ENCODE measurements at places on chromosomes 4 and X.

DNA sequence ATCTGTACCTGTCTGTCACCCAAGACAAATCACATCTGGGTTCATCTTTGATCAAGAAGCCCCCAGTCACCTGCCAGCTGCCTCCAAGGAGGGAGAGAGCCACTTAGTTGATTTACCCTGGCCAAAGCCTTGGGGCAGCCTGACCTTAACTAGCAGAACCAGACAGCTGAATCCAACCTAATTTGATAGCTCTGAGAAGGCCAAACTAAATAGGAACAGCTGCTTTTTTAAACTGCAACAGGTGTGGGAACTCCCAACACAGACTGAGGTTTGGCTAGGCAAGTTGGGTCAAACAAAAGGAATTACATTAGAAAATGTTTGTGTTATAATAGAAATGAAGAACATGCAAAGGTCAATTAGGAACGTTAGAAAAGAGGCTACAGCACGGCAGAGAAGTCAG lies 375.7 kb downstream of the NLGN4X start:
- no peak for DNase-seq

DNA sequence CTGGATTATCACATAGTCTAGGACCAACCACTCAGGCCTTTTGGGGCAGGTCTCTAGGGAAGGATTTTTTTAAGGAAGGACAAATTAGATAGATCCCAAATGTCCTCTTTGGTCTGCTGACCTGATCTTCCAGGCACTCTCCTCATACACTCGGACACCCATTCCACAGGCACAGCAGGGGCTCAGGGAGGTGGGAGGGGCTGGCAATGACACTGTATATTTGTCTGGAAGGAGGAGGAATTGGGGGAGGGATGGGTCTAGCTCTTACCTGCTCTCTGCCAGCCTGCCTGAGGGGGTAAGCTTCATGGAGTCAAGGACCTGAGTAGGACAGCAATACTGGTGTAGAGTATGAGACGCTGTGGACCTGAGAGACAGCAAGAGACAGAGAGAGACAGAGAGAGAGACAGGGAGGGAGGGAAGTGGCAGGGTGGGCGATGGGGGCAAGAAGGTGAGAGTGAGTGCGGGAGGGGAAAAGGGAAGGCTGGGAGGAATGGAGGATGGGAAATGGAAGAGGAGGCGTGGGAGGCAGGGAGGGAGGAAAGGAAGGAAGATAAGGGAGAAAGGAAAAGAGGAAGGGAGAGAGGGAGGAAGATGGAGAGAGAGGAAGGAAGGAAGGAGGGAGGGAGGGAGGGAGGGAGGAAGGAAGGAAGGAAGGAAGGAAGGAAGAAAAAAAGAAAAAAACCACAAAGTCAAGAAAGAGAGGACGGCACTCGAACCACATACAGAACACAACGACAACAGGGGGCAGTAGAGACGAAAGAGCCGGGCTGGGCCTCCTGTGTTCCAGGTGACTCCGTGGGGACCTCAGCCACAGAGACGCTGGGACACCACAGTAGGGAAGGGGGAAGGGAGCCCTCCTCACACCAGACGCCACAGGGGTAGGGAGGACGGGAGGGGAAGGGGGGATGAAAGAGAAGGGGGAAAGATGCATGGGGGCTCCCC lies 1.8 kb downstream of the IQSEC2 start:
- DNase-seq, result no peak

GRCh38 chr4:47032405-47033106 lies 1.2 kb downstream of the GABRB1 start:
- no peak for DNase-seq

DNA sequence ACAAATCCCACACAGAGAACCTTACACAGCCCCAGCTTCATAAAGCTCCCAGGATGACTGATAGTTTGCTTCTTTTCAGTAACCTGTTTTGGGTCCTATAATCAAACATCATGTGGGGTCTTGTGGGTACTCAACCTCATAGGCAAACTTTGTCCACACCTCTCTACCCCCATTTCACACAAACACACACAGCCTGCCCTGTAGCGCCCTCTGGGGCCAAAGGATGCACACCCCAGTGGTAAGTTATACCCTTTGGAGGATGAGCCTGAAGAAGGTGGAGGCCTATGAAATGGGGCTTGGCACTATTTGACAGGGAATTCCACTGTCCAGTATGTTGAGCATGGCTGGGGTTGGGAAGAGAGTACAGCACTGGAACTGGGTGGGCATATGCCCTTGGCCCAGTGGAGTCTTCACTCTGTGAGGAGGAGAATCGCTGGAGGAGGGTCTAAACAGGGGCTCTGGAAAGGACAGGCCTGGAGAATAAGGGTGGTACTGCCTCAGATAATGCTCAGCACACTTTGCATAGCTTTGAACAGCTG lies 30.5 kb upstream of the COL25A1 start:
- DNase-seq, result no peak

GRCh38 chr4:1336088-1336491 lies 10.9 kb upstream of the UVSSA start:
- no peak for DNase-seq

GRCh38 chr4:188971125-188971524 lies 831.9 kb downstream of the TRIML1 start:
- no peak for DNase-seq

GRCh38 chr4:188688956-188689355 lies 549.7 kb downstream of the TRIML1 start:
- DNase-seq, result no peak

- no peak for DNase-seq
Measured at GRCh38 chr4:99845708-99846469, 29.3 kb downstream of the DAPP1 start.

DNA sequence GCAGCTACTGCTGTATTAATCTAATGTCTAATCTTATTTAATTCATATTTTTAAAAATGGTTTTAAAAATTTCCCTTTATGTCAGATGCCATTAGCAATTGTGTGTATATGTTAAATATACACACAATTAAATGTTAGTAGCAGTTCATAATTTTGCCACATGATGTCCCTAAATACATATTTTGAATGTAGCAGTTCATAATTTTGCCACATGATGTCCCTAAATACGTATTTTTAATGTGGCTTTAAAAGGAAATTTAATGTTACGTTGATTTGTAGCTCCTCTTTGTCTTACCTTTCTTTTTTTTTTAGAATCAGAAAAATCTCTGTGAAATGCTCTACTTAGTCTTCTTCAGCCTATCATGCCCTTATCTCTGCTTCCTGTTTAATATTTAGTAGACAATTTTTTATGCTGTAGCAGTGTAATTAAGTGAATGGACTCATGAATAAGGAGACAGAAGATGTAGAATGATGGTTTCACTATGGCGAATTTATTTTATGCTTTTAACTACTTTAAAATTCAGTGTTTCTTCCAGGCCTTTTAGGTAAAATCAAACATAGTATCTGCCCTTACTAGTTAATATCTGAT lies 26.1 kb downstream of the RBM46 start:
- peak; percentile 14 for DNase-seq

DNA sequence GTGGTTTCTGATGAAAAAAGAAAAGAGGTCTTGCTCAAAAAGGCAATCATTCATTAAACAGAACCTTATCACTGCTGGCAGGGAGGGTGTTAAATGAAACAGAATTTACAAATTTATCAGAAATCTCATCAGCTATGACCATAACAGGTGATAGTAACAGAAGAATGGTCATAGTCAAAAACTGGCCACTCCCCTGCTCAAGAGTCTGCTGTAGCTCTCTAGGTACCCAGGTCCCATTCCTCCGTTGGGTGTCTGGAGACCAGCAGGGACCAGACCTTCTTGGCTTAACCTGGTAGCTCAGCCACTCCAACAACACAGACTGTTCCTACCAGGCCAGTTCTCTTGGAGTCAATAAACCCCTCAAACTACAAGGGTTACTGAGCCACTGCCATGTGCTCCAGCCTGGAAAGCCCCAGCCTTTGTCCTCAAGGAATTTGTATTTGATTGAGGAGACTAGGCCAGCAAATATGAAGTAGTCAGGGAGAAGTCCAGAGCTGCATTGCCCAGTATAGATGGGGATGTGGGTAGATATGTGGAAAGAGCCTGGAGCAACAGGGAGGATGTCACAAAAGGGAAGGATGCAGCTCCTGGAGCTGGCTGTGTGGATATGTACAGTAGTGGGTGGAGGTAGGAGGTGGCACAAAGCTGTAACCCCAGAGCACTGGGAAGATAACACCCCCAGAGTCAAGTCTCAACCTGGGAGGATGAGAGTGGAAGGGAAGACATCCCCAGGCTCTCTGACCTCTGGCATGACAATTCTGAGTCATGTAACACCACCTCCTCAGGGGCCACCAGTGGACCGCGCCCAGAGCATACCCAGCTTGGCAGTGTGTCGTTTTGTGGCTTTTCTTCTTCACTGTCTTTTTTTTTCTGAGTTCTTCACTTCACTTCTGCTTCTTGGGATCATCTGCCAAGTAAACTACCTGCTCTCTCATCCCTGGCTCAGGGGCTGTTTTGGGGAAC lies 21.9 kb downstream of the RASL11B start:
- no peak for DNase-seq

DNA sequence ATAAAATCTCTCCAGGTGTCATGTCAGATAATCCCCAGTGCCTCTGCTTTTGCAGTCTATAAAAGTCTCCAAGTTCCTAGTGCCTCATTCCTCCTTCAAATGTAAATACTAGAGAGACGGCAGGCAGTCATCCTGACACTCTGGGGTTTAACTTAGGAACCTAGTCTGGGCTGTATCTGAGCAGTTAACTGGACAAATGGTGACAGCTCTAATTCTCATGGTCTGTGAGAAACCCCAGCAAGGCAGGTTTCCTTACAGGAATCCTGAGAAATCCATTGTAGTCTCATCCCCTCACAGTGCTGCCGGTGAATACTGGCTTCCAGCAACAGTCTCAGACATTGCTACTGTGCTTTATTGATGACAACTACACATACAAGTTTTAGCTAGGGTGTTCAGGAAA lies 246.8 kb downstream of the SNCA start:
- DNase-seq, result no peak

DNA sequence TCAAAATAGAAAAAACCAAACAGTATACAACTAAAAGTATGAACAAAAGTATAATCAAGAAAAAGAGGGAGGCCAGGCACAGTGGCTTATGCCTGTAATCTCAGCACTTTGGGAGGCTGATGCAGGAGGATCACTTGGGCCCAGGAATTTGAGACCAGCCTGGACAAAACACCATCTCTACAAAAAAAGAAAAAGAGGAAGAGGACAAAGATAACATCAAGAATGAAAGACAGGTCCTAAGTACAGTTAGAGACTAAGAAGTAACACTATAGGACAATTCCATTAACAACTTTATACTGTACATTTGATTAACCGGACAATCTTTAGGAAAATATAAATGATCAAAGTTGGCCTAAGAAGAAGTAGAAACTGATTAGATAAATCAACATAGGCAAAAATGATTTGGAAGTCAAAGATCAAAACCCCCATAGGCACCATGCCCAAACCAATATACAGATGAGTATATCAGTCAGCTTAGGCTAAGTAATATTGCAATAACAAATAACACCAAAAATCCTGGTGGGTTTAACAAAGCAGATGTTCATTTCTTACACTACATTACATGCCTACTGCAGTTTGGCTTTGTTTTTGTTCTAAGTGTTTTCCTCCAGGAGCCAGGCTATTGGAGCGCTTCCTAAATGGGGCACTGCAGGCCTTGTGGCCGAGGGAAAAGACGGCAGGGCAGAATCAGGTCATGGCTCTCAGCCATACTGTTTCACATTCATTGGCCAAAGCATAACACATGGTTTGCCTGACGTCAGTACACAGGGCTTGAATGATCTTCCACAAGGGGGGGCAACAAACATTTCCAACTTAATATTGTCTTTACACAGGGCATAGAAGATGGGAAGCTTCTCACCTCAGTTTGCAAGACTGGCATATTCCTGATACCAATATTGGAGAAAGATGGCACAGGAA lies 42.2 kb upstream of the HGFAC start:
- DNase-seq, result no peak

DNA sequence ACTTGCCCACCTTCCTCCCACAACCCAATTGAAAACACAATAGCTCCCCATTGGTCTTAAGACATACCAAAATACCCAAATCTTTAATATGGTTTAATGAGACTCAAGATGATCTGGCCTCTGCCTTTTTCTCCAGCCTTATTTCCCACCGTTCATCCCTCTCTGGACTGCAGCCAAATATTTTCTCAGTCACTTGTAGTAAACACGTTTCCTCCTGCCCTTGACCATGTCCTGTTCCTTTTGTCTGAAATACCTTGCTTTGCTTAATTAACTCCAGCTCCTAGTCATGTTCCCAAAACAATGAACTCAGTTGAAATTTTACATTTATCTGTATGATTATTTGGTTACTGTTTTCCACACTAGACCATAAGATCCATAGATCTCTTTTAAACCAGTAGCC lies 8.4 kb upstream of the NUP54 start:
- no peak for DNase-seq

GRCh38 chr4:100288811-100289529 lies 98.7 kb upstream of the DDIT4L start:
- peak; percentile 11 for DNase-seq

DNA sequence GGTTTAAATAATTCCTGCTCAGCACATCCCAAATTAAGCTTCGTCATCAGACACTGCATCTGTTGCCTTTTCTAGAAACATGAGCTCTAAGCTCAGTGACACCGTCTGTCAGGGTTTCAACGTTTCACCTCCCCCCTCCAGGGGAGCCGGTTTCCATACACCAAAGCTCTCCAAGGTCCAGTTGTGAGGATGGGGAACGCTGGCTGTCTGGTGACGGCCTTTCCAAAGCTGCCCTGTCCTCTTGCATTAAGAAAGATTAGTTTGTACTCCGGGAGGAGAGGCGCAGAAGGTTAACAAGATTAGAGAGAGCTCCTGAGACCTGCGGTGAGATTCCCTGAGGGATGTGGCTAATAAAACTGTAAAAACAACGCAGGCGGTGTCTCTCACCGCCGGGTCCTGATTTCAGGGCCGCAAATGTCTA lies 43.2 kb downstream of the ASMT start:
- DNase-seq, result no peak

DNA sequence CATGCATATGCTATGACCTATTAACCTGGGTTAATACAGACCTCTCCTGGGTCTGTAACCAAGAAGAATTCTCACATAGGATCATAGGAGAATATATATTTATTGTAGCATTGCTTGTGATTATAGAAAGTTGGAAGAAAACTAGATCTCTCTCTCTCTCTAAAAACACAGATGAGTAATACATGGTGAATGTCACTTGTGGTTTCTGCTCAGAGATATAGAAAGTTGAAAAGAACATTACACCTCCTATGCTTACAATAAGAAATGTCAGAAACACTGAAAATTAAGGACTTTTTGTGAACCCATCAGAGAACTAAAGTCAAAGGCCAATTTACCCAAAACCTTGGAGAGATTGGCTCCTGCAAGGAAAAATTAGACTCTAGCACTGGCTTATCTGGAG lies 1389.5 kb downstream of the FAM133A start:
- DNase-seq, result no peak

- DNase-seq, result no peak
Measured at GRCh38 chr4:107658400-107659336, 61.4 kb downstream of the PAPSS1 start.

GRCh38 chr4:159413306-159413943 lies 310.5 kb downstream of the RAPGEF2 start:
- no peak for DNase-seq
